Hematopoietic multipotent progenitor cell treated with erythropoietin and hydrocortisone succinate and interleukin-3 and kit ligand, for 6 days (in vitro differentiated cells): ENCODE measurements at places on chromosomes 16 and 17.
A peak's percentile ranks its signal among the peaks of the same experiment; 100 is the strongest.

DNA sequence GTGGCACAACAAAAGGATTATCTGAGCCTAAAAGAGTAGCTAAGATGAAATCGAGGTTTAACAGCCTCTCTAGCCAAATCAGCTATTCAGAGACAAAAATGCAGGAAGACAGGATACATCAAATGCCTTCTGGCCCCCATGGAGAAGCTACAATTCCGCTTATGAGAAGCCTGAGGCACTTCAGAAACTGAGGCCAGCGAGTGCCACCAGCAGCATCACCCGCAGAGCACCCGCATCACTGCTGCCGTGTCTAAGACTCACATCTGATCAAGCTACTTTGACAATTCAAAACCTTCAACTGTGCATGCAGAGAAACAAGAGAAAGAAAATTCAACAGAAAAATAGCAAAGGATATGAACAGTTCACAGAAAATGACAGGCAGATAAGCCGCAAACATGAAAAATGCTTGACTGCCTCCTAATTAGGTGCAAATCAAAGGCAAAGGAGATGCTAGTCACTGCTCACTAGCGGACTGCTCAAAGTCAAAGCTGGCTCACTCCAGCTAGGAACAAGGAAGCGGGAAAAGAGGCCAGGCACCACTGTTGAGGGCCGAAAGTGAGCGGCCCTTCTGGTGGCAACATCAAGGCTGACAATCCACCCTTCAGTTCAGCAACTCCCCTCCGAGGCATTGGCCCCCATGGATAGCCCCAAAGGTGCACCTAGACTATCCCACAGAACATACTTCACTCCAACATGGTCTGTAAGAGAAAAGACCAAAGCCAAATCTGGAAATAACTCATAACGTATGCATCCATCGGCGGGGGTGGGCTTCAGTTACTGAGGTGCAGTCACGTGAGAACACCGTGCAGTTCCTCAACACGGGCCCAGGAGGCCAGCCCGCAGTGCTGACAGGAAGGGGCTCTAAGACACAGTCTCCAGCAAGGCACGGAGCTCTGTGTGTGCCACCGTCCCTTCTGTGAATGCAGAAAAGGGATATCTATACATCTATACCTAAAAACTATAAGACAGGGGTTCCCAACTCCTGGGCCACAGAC, 12.0 kb downstream of the MTHFSD start:
- DNase-seq = no peak

GRCh38 chr16:55390630-55391237, 66.7 kb downstream of the IRX6 start:
- DNase-seq = no peak

GRCh38 chr17:21211825-21212479, 2.0 kb downstream of the TMEM11 start:
- DNase-seq = no peak

DNA sequence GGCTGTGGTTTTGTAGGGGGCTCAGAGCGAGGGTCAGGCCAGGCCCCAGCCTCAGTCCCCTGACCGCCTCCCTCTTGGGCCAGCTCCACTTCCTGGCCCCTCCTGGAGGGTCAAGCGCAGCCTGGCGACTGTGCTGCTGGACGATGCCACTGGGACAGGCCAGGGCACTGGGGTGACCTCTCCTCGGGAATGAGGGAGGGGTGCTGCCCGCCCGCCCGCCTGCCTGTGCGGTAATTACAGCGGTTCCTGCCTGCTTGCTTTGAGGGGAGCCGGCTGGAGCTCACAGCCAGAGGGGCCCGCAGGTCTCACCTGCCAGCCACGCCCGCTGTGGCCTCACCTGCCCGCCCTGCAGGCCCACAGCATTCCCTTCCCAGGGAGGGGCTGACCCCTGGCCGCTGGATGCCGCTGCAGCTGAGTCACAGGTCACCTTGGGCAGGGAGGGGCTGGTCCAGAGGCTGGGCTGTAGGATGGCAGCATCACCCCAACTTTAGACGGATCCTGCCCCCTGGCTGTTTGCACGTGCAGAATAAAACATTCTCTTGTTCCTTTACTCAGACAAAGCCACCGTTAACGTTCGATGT, 76.7 kb upstream of the CBX4 start:
- DNase-seq = peak; percentile 67

DNA sequence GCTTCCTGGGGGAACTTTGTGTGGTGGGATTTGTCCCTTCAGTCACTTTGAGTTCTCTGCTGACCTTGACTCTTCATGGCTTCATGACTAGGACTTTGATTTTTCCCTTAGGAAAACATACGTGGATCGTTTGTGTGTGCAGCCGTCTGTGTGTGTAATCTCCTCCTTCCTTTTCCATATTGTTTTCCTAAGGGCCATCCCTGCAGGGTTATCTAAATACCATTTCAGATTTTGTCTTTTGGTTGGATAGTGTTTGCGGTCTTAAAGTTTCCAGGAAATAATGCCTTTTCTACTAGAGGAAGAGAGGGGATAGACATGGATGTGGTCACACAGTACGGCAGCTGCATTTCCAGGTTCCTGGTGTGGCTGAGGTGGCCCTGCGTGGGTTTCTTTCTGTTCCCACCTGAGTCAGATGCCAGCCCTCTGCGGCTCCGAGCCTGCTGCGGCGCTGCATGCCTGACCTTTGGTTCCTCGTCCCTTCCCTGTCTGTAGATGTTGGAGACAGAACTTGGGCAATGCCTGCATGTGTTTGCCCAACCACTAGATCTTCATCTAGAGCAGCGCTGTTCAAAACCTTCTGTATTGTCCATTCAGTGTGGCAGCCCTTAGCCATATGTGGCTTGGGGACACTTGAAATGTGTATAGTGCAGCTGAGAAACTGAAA, 72.0 kb upstream of the LGALS9 start:
- DNase-seq = peak; percentile 45

DNA sequence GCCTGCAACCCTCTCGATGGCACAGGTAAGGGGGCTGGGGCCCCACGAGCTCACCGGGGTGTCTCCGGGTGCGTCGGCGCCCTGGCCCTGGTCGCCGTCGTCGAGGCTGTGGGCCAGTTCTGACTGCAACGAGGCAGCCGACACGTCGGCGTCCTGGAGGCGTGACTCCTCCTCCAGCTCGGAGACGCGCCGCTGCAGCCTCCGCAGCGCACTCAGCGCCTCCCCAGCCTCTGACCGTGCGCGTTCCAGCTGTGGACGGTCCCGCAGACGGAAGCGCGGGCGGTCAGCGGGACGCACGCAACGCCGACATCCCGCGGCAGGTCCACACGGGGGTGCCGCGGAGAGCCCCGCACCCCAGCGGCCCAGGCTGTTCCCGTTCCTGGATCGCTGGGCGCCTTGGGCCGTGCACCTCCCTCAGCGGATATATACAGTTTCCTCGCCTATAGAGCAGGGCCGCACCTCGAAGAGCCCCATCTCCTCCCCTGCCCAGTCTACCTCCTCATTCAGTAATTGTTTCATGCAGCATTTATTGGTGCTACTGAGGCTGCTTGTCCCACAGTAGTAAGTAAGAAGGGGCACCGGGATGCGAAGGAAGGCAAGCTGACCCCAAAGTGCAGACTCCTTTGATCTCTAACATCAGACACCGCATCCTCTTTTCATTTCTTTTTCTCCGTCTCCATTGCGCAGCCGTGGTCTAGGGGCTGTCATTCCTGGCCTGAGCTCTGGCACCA, 5.8 kb downstream of the THOC6 start:
- peak; percentile 52 for DNase-seq

GRCh38 chr16:25109643-25110042, 1.9 kb upstream of the LCMT1 start:
- DNase-seq = peak; percentile 41

- DNase-seq = peak; percentile 60
These were observed 23.0 kb downstream of the NSMCE1 start for GRCh38 chr16:27245276-27246172.

DNA sequence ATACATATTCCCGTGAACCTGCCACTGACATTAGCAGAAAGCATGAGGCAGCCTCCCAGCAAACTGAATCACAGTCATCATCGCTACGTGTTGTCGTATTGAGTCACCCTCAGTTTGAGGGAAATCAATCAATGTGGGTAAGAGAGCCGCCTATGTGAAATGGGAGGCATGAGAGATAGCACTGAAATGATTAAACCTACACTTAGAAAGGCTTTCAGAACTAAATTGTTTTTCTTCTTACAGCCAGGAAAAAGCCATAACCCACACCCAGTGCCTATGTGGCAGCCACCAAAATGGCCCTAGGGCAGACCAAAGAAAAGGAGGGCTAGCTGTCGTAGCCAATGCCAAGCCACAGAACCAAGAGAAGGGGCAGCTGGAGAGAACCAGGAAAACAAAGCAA, 90.5 kb downstream of the ADAMTS18 start:
- DNase-seq = no peak

GRCh38 chr17:58242171-58242784, 3.9 kb downstream of the LPO start:
- DNase-seq = no peak

GRCh38 chr16:8847623-8848022, 21.2 kb downstream of the CARHSP1 start:
- DNase-seq = no peak

DNA sequence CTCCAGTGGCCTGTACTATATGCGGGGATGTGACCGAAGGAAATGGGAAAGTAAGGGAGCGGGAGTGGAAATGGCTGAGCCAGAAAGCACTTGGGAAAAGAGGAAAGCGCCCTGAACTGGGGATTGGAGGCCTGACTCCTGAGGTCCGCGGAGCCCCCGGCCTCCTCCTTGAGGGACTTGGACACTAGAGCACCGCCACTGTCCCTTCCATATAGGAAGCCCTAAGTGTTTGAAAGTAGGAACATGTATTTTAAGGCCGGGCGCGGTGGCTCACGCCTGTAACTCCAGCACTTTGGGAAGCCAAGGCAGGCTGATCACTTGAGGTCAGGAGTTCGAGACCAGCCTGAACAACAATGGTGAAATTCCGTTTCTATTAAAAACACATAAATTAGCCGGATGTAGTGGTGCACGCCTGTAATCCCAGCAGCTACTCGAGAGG, 530 bp upstream of the ZDHHC7 start:
- DNase-seq = no peak

GRCh38 chr16:48501516-48502377, 108.2 kb downstream of the N4BP1 start:
- DNase-seq = no peak

DNA sequence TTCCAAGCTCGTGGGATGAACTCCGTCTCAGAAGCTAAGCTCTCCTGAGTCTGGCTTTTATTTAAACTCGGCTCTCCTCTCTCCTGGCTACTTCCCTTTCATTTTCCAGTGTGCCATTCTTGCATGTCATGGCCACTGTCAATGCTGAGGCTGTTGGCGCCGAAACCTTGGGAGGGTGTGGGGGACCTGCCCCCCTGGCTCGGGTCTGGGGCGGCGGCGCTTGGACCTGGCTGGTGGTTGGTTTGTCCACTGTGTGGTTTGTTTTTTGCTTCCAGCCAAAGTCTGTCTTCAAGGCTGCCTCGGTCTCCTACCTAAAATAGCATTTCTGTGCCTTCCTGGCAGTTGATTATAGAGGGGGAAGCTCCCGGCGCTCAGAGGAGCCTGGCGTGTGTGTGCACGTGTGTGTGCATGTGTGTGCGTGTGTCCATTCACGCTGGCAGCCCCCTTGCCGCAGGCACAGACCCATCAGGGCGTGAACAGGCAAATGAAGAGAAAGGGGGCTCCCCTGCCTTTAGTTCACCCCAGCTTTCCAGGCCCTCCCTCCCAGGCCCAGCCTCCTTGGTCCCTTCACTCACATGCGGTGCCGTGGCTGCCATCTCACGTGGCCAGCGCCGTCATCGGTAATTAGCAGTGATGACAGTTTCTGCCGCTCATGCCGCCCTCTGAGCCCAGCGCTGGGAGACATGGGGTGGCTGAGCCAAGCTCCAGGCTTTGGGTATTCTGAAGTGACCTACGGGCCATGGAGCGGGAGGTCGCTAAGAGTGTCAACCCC, 179.9 kb downstream of the SEC14L1 start:
- DNase-seq = no peak

- DNase-seq = peak; percentile 94
These were observed 23.6 kb downstream of the ALOX15B start for GRCh38 chr17:8062435-8062806.

DNA sequence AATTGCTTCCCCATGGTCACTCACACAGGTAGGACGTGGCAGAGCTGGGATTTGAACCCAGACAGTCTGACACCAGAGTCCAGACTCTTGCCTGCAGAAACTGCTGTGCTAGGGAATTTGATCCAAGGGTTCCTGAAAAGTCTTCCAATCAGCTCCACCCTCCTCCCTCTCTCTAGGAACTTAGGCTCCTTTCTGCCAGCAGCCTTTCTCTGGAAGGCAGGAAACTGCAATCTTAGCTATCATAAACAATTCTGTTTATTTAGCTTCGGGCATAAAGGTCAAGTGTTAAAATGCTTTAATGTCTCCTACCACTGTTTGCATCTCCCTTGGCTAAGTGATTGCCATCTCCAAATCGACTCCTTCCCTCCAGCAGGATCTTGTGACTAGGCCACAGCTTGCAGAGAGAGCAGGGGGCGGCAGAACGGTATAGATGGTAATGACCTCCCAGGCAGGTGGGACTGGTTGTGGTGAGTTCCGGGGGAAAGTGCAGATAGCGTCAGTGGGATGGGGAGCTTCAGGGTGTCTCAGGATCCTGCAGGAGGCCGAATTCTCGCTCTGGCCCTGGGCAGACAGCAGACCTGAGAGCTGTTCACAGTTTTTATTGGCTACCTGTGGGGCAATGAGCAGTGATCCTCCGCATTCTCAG, 882.4 kb upstream of the EEF2KMT start:
- no peak for DNase-seq

DNA sequence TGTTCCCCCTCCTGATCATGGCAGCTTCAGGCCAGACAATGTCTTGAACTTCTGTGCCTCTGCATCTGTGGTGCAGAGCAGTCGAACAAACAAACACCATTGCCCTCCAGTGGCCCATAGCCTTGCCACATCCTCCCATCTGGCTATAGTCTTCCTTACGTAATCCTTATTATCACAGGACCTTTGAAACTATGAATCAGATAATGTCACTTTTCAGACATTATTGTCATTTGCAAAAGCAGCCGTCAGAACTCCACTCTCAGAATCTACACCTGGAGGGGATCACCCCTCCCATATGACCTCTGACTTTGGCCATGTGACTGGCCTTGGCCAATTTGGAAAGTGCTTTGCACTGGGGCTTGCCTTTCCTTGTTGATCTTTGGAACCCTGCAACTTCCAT, 387.3 kb downstream of the MAF start:
- peak; percentile 40 for DNase-seq

DNA sequence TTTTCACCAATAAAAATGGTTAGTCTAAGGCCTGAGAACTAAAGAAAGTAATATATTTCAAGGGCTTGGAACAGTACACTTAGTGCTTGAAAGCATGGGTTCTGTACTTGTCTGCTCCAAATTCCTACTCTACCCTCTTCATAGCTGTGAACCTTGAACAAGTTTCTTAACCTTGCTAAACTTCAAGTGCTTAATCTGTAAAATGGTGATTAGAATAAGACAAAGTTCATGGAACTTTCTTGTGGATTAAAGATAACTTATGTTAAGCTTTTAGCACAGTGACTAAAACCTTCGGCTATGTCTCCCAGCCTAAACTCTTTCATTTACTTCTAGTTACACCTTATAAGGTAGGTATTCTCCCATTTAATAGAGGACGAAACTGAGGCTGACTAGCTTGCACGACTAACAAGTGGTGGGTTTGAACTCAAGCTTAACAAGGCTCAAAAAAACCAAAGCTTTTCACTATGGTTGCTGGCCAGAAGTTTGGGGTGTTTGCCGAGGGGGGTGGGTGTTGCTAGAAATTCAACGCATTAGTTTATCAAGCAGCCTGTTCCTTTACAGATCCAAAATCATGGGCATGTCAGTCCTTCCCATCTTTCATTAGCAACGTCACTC, 28.8 kb downstream of the CDRT4 start:
- no peak for DNase-seq
